ENCODE measurements at places on chromosomes 3 and 15.

- DNase-seq: peak; percentile 48
These were observed 737 bp upstream of the ITPR1 start for GRCh38 chr3:4492208-4493013.

DNA sequence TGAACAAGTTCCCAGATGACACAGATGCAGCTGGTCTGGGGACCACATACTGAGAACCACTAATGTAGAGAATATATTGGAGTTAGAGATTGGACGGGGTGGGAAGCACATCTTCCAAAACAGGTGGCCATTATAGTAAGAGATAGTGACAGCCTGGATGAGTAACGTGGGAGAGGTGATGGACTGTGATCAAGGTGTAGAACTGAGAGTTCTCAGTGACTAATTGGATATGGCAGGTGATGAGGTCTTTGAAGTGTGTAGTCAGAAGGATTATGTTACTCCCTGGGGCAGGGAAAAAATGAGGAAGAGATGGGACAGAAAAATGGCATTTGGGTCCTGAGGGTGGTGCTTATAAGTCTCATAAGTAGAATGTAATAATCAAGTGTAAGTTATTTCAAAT is 66.6 kb downstream of the KCNMB2 start:
- no peak for DNase-seq

DNA sequence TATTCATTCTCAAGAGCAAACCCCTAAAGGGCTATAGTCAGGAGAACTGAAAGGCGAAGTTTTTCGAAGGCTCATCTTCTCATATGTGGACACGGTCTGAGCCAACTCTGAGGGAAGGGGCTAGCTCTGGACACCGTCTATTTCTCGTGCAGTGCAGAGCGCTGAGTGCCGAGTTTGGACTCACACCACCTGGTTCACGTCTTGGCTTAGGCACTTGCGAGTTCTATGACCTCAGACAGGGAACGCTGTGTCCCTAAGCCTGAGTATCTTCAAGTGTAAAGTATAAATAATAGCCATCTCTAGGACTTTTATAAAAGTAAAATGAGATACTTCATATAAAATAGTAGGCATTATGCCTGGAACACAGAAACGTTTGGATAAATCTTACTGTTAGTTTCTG is 223.7 kb downstream of the FMN1 start:
- DNase-seq: no peak

- DNase-seq: no peak
These were observed 19.2 kb downstream of the ALS2CL start for GRCh38 chr3:46674031-46674845.

- no peak for DNase-seq
These were observed 133.5 kb upstream of the TBL1XR1 start for GRCh38 chr3:177330779-177331178.

GRCh38 chr15:28246605-28247004 is 75.4 kb downstream of the HERC2 start:
- DNase-seq: no peak

DNA sequence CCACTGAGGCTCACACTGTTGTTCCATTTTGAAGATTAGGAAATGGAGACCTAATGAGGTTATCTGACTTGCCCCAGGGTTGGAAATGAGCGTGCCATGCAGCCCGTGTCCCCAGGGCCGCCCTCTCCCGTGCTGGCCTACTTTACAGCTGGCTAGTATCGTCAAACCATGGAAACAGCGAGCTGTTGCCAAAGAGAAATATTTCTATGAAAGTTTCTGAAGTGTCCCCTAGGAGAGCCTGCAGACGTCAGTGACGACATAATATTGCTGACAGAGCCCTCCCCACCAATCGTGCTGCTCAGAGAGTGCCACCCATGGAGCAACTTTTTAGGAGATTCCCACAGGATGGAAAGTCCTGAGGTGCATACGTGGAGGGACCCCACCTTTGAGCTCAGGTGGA is 11.2 kb upstream of the FAM174B start:
- DNase-seq: no peak

DNA sequence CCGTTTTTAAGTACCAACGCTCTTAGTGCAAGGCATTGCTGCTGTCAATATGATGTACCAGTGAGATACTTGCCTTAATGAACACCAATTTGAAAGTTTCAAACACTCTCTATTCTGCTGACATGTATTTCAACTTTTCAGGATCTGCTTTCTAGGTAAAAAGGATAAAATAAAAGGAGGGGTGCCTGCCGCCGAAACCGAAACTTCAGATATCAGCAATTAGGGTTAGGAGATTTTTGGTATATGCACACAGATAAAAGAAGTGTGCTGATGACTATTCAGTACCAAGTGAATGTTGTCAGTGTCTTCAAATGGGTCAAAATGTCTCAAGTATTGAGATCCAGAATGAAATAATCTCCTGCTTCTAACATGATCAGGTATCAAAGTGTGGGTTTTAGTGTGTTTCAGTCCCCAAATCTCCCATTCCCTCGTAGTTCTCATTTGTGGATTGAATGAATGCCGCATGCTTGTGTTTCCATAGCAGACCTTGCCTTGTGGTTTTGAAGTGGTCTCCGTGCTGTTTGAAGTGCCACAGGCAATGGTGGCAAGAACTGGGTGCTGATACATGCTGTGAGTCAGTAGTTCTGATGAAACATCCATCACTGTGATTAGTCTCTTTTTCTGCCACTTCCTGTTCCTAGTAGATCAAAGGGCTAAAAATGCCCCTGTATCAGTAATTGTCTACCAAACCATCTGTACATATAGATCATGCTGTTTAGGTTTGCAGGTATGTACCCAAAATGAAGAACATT is 22.5 kb downstream of the CHST14 start:
- DNase-seq: no peak

DNA sequence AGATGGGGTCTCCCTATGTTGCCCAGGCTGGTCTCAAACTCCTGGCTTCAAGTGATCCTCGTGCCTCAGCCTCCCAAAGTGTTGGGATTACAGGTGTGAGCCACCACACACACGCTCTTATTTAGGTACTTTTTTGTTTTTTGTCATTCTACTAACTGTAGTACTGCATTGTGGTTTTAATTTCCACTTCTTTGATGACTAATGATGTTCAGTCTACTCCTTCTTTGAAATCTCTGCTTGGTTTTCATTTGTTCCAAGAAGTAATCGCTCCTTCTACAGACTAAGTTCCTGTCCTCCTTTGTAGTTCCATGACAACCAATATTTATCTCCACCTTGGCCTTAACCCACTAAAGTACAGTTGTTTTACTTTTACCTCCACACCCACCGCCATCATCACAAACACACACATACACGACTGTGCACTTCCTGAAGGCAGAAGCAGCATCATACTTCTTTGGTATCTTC is 529 bp upstream of the DLEC1 start:
- DNase-seq: no peak
